ENCODE measurements at places on chromosomes 16 and 17.
A peak's percentile ranks its signal among the peaks of the same experiment; 100 is the strongest.

- no peak for DNase-seq
Observed at GRCh38 chr17:74846621-74847020, 13.1 kb downstream of the GRIN2C start.

- DNase-seq: peak; percentile 85
Observed at GRCh38 chr16:75614066-75614897, 8.8 kb downstream of the ADAT1 start.

DNA sequence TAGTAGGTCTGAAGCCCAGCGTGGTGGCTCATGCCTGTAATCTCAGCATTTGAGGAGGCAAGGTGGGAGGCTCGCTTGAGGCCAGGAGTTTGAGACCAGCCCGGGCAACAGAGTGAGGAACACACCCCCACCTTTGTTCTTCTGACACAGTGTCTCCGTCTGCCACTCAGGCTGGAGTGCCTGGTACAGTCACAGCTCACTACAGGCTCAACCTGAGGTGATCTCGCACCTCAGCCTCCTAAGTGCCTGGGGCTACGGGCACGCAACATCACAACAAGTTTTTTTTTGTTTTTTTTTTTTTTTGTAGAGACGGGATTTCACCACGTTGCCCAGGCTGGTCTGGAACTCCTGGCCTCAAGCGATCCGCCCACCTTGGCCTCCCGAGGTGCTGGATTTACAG, 6.7 kb upstream of the TLCD3A start:
- no peak for DNase-seq

GRCh38 chr17:74024871-74025531, 178.5 kb upstream of the RPL38 start:
- no peak for DNase-seq

GRCh38 chr17:78032166-78032565, 73.7 kb downstream of the TNRC6C start:
- peak; percentile 78 for DNase-seq

- DNase-seq: no peak
Observed at GRCh38 chr17:70011750-70012149, 63.3 kb upstream of the KCNJ16 start.

- DNase-seq: no peak
Observed at GRCh38 chr17:6108382-6108781, 38.2 kb downstream of the WSCD1 start.

DNA sequence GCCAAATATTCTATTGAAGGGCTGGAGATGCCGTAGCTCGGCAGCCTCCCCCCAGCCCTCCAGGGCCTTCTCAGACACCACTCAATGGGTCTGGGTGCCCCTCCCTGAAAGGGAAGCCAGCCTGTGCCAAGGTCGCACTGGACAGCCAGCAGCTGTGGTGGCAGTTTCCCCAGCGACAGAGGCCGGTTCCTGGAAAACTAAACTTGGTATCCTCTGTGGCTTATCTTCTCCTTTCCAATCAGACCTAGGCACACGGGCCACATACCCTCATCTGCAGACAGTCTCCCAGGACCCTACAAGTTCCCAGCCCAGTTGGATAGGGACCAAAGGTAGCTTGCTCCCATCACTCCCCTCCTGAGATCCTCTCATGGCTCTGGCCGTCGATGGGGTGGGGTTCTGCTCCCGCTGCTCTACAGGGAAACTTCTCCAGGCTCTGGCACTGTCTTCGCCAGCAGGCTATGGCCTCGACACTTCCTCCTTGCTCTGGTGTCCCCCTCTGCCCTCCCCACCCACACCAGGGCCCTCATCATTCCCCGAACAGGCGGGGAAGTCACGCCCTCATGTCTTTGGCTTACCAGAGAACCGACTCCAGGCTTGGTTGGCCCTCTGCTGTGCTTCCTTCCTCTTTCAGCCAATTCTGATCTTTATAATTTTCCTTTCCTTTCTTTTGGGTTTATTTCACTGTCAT, 18.3 kb upstream of the IL21R start:
- no peak for DNase-seq

GRCh38 chr17:39667262-39667944, 850 bp upstream of the PNMT start:
- DNase-seq: no peak

GRCh38 chr16:56547120-56547948, 17.5 kb upstream of the MT4 start:
- DNase-seq: peak; percentile 84

DNA sequence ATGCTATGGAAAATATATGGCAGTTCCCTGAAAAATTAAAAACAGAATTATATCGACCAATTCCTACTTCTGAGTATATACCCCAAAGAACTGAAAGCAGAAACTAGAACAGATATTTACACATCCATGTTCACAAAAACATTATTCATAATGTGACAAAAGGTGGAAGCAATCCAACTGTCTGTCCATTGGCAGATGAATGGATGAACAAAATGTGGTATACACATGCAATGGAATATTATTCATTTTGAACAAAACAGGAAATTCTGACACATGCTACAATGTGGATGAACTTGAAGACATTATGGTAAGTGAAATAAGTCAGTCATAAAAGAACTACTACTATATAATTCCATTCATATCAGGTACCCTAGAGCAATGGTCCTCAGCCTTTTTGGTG, 263.5 kb upstream of the AXIN2 start:
- DNase-seq: no peak

GRCh38 chr16:3071655-3072054, 6.2 kb downstream of the IL32 start:
- no peak for DNase-seq

DNA sequence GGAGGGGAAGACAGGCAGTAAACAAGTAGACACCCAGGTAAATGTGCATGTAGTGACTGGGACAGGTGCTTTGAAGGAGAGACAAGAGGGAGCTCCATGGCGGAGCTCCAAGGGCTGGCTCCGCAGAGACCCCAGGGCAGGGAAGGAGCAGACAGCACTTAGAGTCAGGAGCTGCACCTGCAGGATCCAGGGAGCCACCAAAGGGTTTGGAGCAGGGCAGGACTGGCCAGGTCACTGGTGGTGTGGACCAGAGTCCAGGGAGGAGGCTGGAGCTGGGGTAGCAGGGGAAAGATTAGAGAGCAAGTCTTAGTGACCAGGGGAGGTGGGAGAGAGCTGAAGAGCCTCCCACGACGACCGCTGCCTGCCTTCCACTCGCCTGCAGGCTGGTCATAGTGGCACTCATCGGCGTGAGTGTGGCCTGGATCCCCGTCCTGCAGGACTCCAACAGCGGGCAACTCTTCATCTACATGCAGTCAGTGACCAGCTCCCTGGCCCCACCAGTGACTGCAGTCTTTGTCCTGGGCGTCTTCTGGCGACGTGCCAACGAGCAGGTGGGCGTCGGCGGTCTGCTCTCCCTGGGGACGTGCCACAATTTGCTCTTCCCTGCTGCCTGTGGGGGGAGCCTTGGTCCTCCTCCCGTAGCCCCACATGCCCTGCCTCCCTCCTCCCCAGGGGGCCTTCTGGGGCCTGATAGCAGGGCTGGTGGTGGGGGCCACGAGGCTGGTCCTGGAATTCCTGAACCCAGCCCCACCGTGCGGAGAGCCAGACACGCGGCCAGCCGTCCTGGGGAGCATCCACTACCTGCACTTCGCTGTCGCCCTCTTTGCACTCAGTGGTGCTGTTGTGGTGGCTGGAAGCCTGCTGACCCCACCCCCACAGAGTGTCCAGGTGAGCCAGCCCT, 14.7 kb upstream of the FAM83G start:
- no peak for DNase-seq

DNA sequence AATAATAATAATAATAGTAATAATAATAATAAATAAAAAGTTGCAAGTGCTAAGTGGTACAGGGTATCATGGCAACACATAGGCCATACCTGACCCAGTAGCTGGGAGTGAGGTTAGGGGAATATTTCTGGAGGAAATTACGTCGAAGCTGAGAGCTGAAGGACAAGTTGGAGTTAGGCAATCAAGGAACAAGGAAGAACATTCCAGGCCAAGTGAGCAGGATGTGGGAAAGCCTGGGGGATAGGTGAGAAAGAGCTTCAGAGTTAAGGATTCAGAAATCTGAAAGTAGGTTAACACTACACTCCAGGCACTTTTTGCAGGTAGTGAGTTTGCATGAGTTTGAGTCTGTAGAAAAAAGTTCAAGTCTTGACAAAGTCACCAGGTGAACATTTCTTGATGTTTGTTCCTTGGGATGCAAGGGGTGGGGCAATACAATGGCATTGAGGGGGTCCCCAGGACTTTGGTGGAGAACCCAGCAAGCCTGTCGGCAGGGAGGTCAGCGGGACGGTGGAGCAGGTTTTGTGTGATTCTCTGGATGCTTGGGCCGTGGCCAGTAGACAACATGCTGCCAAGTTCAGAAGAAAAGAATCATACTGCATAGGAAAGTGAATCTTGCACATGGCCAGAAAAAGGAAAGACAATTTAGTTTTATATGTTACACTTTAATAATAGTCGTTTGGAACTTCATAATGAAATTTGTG, 27.7 kb upstream of the MPHOSPH6 start:
- DNase-seq: no peak

DNA sequence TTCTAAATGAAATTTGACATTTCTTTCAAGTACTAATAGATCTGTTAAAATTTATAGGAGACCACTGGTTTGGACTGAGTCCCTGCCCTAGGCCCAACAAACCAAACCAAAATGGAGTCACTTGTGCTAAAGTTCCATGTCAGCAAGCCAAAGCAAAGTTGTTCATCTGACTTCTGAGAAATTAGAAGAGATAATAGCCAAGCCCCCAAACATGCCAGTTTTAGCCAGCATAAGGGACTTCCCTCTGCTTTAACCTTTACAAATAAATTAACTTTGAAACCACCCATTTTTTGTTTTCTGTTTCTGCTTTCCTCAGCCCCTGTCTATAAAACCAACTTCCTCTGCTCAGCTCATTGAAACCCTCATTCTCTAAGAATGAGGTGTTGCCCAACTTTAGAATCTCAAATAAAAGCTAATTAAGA, 18.9 kb downstream of the CDR2 start:
- no peak for DNase-seq

DNA sequence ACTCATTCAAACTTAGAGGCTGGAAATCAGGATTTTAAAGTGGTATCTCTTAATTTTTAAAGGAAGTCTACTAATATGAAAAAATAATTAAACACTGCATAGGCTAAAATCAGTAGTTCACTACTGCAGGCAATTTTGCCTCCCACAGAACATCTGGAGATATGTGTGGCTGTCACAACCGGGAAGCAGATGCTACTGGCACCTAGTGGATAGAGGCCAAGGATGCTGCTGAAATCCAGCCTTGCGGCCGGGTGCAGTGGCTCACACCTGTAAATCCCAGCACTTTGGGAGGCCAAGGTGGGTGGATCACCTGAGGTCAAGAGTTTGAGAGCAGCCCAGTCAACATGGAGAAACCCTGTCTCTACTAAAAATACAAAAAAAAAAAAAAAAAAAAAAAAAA, 473.9 kb downstream of the XYLT1 start:
- no peak for DNase-seq

DNA sequence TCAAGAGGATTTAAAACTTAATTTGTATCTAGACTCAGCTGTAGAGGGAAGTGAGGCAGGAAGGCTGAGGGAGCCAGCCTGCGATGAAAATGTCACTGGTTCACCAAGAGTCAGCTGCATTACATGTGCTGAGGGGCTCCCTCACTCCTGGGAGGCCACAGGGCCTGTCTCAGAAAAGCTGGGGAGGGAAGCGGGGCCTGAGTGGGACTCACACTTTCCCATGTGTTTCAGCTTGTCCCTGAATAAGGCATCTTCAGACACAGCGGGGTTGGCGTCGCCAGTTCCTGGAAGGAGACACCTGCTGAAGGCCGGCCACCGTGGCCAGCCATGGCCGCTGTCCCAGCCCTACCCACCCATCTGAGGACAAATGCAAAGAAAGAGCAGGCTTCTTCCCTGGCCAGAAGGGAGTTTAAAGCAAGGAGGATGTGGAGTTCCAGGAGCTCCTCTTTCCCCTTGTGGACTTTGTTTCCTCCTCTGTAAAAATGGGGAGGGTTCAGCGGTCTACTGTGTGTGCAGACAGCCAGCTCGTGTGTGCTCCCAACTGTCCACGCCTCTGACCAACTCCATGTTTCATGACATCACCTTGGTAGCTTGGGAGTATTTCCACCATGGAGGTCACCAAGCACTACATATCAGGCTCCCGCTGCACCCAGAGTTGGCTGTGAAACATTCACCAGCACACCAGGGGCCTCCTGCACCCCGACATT, 19.2 kb upstream of the MRPS23 start:
- DNase-seq: no peak

DNA sequence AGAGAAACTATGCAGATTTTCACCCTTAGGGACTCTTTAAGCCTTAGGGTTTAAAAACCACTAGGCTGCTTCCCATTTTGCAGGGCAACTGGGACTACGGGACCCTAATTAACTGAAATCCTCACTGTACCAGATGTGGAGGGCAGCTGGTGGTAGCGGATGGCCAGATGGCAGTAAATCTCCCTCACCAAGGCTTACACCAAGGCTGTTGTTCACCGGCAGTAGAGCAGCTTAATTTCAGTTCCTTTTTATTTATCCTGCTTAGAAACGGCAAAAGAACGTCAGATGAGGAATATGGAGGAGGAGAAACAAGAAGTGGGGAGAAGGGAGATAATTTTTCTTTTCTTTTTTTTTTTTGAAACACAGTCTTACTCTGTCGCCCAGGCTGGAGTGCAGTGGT, 6.5 kb downstream of the ABHD15 start:
- DNase-seq: no peak

GRCh38 chr17:64024781-64025731, 4.6 kb upstream of the ICAM2 start:
- DNase-seq: peak; percentile 55

- no peak for DNase-seq
Observed at GRCh38 chr17:70073310-70073709, 1.7 kb upstream of the KCNJ16 start.

DNA sequence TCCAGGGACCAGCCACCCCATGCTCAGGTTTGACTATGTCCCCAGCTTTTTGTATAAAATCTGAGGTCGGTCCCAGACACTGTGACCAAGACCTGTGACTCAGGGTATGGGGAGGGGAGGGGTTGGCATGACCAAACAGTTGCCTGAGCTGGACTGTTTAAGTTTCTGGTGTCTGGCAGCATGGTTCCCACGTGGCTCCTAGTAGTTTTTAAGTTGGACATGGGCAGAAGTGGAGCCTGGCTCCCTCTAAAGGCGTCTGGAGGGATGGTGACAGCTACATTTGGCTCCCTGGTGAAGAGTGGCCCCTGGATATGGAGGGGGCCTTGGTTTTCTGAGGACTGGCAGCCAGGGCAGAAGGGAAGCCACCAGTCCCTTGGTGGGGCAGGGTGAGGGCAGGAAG, 7.9 kb downstream of the SMCR8 start:
- peak; percentile 50 for DNase-seq

GRCh38 chr16:57341441-57342303, 16.9 kb upstream of the CCL22 start:
- DNase-seq: peak; percentile 79

GRCh38 chr17:8025176-8025911, 13.5 kb upstream of the ALOX15B start:
- no peak for DNase-seq

GRCh38 chr17:82665891-82666290, 17.6 kb upstream of the WDR45B start:
- no peak for DNase-seq

GRCh38 chr16:85136702-85137322, 24.5 kb upstream of the CIBAR2 start:
- peak; percentile 38 for DNase-seq

- peak; percentile 73 for DNase-seq
Observed at GRCh38 chr16:89721546-89722391, 432 bp downstream of the ZNF276 start.

GRCh38 chr16:4160658-4161430, 44.6 kb upstream of the ADCY9 start:
- peak; percentile 40 for DNase-seq
